Suppressor macrophage treated with lipopolysaccharide for 4 hours (primary cell): ENCODE measurements at places on chromosomes 12 and 14.

DNA sequence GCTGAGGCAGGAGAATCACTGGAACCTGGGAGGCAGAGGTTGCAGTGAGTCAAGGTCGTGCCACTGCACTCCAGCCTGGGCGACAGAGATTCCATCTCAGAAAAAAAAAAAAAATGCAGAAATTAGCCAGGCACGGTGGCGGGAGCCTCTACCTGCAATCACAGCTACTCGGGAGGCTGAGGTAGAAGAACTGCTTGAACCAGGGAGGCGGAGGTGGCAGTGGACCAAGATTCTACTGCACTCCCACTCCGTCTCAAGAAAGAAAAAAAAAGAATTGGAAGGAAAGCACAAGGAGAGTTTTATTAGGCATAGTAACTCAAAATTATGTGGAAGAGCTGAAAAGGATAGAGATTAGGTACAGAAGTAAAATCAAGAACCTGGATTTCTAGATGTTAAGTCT lies 20.8 kb upstream of the AMHR2 start:
- no peak for DNase-seq

DNA sequence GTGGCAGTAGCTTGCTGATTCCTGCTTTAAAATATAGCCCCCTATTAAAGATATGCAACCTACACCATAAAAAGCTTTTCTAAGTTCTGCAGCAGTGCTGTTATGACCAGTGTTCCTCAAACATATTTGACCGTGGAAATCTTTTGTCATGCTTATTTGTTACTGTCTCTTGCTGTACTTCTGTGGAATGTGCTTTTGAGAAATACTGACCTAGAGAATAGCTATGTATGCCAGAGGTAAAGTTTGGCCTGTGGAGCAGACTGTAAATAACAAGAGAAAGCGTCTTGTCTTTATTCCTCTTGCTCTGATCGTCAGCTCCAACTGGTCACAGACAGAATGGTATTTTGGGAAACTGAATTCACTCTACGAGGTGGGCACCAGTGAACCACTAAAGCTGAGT lies 239.0 kb downstream of the FBXL14 start:
- no peak for DNase-seq

DNA sequence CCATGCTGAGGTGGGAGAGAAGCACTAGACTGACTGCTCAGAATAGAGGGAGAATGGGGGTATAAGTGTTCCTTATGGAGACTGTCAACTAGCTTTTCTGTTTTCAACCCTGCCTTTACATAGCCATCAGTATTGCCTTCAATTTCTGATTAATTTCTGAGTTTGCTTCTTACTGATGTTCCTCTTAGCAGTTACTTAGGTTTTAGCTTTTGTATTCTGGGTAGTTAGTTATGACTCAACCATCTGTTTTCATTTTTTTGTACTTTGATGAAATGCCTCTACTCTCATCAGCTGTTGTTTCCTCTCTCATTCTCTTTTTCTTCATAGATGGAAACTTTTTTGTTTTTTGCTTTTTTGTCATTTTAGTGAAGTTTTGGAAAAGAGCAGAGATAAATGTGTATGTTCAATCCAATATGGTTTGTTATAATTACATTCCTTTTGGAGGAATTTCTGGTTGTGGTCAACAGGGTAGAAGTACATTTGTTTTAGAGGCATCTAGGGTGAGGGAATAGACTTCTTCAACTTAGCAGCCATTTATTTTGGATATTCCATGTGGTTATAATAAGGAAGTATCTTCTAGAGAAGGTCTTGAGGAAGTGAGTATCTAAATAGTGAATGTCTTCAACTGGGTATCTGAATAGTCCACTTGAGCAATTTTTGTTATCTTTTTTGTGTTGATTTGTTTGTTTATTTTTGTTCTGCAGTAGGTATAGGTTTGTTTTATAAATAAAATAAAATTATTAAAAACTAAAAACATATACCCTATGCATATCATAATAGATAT lies 29.6 kb downstream of the PMCH start:
- no peak for DNase-seq

DNA sequence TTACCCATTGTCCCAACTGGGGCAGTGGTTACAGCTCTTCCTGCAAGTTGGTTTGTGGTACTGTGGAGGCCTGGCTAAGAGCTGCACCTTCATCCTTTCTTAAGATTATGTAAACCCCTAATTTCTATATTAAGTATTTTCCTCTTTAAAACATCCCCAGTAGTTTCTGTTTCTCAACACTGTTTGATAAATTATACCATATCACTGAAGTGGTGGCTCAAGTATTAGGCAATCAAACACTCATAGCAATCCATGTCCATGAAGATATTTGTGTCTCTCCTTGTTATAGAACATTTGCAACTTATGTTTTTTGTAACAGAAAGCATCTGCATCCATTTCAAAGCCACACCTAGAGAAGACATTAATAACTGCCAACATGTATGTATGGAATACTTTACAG lies 31.8 kb downstream of the ATXN3 start:
- no peak for DNase-seq

- no peak for DNase-seq
Observed at GRCh38 chr12:1925684-1926006, 7.2 kb upstream of the CACNA2D4 start.

- DNase-seq = no peak
Observed at GRCh38 chr12:76766161-76766560, 2.2 kb downstream of the ZDHHC17 start.

- DNase-seq = no peak
Observed at GRCh38 chr14:72763892-72764291, 130.0 kb downstream of the DPF3 start.

- DNase-seq = no peak
Observed at GRCh38 chr12:102059343-102059742, 2.4 kb downstream of the WASHC3 start.

DNA sequence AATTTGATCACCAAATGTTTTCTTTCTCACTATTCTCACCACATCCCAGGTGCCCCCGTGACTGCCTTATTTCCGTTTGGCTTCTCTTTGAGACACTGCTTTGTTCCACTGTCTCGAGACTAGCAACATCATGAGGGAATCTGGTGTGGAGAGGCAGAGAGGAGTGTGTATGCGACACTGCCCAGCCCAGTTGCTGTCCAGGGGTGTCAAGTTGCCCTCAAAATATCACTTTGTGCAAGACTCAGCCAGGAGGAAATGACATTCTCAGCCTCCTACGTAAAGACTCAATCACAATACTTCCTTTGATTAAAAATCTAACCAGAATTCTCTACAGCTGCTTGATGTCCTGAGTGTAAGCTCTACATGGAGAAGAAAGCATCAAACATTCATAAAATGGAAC lies 48.2 kb upstream of the EEA1 start:
- DNase-seq = no peak

DNA sequence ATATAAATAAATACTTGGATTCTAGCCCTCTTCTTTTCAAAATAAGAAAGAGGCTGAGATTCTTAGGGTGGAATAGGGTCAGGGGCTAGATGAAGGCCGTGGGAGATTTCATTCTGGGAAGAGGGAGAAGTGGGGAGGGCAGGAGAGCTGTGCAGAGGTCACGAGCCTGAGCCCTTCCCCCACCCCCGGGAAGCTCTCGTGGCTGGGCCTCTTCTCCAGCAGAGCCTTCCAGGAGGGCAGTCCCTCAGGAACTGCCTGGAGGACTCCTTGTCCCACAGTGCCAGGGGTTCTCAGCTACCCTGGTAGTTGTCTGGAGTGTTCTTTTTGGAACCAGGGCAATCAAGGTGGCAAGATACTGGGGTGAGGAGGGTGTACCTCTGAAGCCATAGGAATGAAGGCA lies 94.0 kb downstream of the ESR2 start:
- no peak for DNase-seq

DNA sequence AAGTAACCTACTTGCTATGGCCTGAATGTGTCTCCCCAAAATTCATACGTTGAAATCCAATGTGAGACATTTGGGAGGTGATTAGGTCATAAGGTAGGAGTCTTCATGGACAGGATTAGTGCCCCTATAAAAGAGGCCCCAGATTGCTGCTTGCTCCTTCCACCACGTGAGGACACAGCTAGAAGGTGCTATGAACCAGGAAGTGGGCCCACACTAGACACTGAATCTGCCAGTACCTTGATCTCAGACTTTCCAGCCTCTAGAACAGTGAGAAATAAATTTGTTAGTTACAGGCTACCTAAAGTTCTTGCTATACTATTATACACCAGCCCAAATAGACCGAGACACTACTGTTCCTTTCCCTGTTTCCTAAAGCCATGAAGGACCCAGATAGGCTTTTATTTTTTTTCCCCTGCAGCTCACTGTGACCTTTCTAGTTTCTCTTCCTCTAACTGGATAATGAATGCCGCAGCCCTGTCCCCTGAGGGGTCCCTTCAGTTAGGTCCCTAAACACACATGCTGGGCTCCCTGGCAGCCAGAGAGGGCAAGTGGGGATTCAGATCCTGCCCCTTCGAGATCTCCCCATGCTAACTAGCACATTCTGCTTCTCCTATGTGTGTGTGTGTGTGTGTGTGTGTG lies 19.3 kb downstream of the SLC25A3 start:
- peak; percentile 47 for DNase-seq

DNA sequence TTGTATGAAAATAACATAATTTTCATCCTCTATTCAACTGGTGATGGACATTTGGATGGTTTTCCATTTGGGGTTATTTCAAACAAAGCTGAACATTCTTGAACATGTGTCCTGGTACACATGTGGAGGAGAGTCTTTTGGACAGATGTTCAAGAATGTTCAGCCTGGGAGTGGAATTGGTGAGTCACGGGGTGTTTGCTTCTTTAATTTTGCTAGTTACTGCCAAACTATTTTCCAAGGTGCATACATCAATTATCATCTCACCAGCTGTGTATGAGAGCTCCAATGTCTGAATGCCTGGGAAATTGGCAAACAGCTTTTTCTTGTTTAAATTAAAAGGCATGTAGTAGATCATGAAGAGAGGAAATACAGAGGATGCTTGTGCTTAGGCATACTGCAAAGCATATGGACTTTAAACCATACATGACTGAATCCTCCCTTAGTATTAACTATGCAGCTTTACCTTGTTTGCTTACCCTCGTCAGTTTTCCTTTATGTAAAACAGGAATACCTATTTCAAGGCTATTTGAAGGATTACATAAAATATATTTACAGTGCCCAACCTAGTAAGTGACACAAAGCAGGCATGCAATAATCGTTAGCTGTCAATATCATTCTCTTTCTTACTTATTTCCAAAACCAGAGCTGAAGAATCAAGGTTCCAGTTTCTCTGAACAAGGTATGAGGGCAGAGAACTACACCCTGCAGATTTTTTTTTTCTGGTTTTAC lies 152.1 kb downstream of the ITPR2 start:
- no peak for DNase-seq

DNA sequence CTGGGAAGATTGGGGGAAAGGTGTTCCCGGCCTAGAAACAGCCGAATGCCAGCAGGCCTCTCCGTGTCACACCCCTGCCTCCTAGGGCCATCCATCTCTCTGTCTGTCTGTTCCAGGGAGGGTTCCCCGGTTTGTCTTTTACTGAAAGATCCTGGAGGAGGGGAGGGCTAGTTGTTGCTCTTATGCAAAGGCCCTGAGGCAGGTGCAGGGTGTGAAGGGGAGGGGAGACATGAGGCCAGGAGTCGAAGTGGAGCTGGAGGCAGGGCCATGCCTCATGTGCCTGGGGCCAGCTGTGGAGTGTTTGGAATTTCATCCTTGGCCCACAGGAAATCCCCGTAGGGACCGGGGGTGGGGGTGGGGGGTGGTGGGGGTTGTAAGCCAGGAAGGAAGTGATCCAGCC lies 8.7 kb upstream of the RCOR1 start:
- DNase-seq = no peak

- peak; percentile 85 for DNase-seq
Observed at GRCh38 chr12:95117178-95117599, 43.8 kb upstream of the NR2C1 start.

GRCh38 chr12:31846405-31846804 lies 112.8 kb upstream of the RESF1 start:
- no peak for DNase-seq

GRCh38 chr12:117318591-117318990 lies 42.8 kb downstream of the NOS1 start:
- no peak for DNase-seq

- DNase-seq = no peak
Observed at GRCh38 chr12:72368719-72369422, 96.7 kb downstream of the TRHDE start.

DNA sequence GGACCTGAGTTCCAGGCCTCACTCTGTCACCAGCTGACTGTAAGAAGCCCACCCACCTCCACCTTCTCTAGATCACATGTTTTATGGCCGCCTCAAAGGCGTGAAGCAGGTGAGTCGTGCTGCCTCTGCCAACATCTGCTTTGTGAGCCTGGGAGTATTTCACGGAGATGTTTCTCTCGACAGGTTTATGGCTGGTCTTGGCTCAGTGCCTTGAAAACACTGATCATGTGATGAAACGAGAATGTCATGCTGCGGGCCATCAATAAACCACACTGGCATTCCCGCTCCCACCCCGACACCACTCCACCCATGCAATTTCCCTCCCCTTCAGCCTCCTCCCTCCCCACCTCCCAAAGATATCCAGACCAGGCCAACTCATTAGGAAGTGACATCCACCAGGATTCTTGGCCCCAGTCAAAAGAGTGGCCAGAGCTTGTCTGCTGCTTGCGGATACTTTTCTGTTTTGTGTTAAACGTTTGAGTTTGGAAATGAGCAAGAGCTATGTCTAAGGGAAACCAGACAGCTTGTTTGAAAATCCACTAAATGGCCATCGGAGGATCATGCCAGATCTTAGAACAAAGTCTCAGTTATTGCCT lies 53.8 kb upstream of the NTF3 start:
- no peak for DNase-seq

GRCh38 chr12:66144791-66145754 lies 14.5 kb upstream of the LLPH start:
- peak; percentile 74 for DNase-seq

DNA sequence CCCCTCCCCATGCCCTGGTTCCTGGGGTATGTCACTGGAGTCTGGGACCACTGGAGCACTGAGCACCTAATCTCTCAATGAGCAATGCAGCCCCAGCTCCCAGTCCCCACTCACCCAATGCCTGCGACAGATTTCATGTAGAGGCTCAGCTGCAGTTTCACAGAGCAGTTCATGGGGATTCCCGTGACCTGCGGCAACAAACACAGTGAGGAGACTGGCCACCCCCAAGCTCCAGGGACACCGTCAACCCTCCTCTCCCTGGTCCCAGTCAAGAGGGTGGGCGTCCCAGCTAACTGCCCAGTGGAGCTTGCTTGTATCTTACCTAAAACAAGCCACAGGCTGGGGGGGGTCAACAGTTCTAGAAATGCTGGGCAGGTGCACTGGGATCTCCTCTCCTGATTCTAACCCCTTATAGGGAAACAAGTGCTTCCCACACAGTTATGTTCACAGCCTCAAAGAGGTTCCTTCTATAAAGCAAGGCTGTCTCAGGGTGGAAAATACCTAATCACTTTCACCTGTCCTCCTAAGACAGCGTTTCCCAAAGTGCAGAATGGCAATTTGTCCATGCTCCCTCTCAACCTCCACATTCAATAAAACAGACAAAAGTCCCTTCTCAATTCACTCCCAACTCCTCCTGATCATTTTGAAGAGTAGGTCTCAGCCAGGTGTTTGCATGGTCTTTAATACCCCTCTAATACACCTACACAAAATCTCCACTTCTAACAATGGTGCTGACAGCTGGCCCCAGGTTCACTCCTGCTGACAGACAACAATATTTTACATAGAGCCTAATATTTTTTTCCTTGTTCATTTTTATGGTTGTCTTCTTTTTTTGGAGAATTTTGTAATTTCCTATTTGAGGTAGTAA lies 68.3 kb downstream of the SCARB1 start:
- DNase-seq = no peak
